NCI-H446 (cell line): ENCODE measurements at places on chromosomes 12 and 14.

DNA sequence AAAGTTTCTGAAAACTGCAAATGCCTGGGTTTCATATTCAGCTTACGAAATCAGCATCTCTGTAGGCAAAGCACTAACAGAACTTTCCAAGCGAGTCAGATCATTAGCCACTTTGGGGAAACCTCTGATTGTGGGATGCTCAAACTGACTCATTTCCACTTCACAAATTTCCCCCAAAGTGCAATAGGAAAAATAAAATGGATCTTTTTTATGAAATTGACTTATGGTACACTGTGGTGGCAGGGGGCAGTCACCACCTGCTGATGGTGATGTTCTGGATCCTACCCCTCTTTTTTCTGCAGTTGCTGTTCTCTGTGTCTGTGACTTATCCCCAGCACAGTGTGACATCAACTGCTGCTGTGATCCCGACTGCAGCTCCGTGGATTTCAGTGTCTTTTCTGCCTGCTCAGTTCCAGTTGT, 5.6 kb downstream of the TCTN1 start:
- no peak for DNase-seq

DNA sequence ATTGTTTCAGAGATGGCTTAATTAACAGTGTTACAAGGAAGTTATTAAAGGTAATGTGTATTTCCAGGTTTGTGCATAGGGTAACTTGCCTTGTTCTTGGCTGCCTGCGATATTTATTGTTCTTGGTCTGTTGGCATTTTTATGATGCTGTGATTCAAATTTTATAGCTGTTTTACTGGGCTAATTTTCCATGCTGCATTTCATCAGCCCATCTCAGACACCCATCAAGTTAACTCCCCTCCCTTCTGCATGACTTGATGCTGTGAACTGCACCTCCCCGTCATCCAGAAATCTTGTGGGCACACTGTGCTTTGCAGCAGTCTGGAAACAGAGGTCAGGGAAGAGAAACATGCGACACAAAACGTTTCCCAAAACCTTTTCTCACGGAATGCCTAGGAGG, 1049.2 kb downstream of the AACS start:
- no peak for DNase-seq

DNA sequence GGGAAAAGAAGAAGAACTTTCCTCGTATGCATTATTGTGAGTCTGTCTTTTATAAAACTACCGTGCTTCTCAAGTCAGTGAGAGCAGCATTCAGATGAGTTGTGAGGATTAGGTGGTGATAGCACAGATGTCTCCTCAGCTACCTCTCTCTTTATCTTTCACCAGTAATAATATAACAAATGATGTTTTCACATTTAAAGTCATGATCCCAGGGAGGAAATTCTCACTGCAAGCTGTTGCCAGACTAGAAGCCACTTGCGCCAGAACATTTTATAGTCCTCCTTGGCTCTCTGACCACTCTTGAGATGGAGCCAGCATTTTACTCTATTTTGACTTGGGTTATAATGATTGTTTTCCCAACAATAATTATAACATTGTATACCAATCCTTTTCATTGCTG, 443.1 kb downstream of the AEBP2 start:
- DNase-seq = peak; percentile 32

GRCh38 chr12:32727237-32727636, 28.5 kb downstream of the YARS2 start:
- DNase-seq = no peak

GRCh38 chr12:72388322-72388721, 116.2 kb downstream of the TRHDE start:
- no peak for DNase-seq
